NCI-H460 (cell line): ENCODE measurements at places on chromosomes 1 and 21. TPM values are rescaled to one million over a fixed set of nuclear protein-coding genes. Genes with fewer than 3 reads are reported as not detected.

DNA sequence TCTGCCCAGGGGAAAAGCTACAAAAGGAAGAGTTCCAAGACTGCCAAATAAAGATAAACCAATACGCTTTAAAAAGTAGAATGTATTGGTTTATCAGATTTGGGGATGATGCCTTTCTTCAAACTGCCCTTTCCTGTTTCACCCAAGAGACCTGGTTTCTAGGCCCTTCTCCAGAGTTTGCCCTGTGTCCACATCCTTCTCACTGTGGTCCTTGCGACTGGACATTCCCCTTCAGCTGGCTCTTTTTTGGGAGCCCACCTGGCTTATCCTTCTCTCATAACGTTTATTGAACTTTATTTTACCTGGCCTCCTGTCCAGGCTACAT, 490 bp upstream of the CZIB start:
- DNase-seq: no peak

DNA sequence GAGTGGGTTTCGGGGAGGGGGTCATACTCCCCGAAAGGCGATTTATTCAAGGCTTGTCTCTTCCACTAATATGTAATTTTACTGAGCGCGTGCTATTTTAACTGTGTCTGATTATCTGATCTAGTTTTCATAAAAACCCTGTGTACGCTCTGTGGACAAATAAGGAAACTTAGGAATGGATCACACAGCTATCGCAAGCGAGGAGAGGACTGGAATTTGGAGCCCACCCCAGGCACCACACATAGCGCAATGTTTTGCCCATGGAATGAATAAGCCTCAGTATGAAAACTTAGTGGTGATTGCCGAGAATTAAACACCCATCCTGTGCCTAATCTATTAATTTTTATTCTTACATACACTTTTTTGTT, 9.8 kb upstream of the RAB42 start:
- DNase-seq: no peak

DNA sequence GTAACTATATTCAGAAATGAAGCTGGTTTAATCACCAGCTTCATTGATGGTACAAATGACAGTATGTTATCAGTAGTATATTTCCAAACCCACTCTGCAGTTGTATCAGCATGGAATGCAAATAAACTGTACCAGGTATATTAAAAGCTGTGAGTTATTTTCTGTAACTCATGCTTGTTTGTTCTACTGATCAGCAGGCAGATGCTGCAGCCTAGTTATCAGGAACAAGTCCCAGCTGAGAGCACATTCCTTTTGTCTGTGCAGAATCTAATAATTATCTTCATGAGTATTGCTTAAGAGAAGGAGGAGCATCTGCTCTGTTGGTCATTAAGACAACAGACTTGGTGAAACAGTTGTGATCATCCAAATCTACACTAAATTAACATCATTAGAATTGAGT, 1331.1 kb downstream of the MRPL39 start:
- DNase-seq: no peak

- no peak for DNase-seq
Measured at GRCh38 chr1:156858959-156859522, at the start of gene INSRR. Gene INSRR, minus strand, starts transcription at chr1:156859117. Its CDS starts 496 bp downstream, at chr1:156858621.

DNA sequence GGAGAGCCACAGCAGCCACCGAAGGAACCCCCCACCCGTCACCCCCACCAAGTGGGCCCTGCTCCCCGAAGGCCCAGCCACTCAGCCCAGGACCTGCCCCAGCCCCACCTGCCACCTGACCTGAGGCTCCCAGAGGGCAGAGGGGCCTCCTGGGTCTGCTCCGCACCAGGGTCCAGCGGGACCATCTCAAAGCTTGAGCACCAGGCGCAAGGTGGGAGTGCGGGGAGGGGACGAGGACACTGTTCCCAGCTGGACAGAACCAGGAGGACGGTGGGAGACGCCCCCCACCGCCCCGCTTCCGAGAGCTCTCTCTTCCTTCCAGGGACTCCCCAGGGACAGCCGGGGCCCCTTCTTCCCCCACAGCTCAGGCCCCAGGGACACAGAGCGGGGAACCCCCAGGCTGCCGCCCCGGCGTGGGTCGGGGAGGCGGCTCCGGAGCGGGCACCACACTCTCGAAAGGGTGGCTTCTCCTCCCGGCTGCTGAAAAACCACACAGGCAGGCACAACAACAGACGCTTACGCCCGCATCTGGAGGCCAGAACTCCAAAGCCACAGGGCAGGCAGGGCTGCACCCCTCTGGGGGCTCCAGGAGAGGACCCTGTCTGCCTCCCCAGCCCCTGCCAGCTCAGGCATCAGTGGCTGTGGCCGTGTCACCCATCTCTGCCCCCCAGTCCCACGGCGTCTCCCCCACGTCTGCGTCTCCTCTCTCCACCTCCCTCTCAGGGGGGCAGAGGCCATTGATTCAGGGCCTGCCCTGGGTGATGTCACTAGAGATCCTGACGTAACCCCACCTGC, 1.9 kb upstream of the TTLL10 start:
- no peak for DNase-seq

DNA sequence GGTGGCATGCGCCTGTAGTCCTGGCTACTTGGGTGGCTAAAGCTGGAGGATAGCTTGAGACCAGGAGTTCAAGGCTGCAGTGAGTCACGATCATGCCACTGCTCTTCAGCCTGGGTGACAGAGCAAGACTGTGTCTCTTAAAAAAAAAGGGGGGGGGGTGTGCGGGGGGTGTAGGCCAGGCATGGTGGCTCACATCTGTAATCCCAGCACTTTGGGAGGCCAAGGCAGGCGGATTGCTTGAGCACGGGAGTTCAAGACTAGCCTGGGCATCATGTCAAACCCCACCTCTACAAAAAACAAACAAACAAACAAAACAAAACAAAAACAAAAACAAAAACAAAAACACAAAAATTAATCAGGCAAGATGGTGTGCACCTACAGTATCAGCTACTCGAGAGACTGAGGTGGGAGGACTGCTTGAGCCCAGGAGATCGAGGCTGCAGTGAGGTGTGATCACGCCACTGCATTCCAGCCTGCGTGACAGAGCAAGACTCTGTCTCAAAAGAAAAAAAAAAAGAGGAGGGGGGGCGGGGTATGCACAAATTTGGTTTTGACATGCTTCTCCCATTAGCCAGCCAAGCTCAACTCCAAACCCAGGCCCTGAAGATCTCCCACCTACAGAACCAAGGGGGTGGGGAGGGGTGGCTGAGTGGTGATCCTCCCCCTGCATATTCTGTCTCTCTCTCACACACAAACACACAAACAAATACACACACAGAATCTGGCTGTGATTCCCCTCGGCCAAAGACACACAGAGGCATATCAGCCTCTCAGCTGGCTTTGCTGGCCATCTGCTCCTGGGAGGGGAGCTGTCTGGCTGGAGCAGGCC, 3.1 kb downstream of the PTAFR start:
- DNase-seq: no peak

DNA sequence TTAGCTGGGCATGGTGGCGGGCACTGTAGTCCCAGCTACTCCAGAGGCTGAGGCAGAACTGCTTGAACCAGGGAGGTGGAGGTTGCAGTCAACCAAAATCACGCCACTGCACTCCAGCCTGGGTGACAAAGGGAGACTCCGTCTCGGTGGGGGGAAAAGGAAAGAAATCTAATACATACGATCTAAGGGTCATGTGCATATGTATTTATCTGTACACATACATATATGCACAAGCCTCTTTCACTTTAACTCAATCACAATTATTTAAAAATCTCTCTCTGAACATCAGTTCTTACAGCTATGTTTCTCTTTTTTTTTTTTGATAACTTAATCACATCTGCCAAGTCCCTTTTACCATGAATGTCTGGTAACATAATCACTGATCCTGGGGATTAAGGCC, 34.7 kb downstream of the EVA1C start:
- DNase-seq: no peak

- DNase-seq: no peak
Measured at GRCh38 chr1:76543495-76543894, 323.8 kb upstream of the ST6GALNAC5 start.

DNA sequence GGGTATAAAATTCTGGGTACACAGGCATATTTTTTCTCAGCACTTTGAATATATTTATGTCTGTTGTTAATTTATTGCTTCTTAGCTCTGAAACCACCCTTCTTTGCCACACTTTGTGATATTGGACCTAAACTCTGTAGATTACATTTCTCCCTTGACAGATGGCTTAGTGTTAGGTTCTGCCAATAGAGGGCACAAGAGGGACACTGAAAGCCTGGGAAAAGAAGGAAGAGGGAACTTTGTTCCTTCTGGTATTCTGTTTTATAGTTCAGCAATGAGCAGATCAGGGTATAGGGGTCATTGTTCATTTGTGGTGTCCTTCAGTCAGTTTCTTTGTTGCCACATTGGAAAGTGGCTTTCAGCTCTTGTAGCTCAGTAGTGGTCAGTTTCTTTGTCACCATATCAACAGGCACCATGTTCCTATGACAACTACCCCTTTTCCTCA, 423.5 kb upstream of the PROX1 start:
- DNase-seq: peak; percentile 36

GRCh38 chr21:17903929-17904639, 84.9 kb upstream of the C21orf91 start:
- DNase-seq: no peak

GRCh38 chr21:41992576-41992975, 17.6 kb downstream of the ZBTB21 start:
- DNase-seq: no peak

DNA sequence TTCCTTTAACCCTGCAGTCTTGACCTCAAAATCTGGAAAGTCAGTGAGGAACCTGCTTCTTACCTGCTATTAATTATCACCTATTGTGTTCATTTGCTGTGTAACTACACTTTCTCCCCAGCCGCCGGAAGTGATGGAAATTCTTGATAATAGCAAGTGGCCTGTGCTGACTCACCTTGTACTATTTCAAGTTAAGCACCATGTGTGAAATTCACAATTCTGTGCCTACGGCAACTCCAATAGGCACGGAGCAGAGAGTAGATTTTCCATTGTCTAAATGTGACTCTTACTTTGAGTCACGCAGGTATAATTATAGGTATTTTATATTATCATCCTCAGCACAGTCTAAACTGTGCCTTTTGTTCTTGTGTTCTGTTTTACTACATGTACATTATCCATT, 466.8 kb downstream of the KIF26B start:
- peak; percentile 17 for DNase-seq

DNA sequence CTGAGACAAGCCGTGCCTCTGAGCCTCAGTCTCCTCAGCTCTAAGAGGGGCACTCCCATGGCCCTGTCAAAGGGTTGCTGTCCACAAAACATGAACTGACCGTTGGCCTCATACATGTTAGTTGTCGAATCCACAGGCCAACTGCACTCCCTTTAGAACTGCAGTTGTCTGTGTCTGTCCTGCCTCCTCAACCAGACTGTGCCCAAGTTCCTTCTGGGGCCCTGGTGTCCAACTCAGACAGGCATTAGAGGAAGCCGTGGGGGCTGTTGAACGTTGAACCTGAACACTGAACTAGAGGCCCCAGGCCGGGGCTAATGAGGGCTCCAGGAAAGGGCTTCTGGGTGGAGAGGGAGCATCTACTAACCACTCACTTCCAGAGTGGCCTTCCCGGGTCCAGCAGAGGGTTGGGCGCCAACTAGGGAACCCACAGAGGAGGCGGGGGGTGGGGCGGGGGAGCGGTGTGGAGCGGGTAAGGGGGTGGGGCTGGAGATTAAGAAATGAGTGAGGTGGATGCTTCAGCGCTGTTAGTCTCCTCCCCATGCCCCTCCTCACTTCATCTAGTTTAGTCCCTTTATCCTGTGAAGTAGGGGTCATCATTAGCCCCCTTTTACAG, at the start of gene RAB42:
Gene RAB42 (plus strand): TSS at position 558 of the 613 bp plus-strand sequence. CDS start 247 bp downstream, outside the sequence.
- no peak for DNase-seq

DNA sequence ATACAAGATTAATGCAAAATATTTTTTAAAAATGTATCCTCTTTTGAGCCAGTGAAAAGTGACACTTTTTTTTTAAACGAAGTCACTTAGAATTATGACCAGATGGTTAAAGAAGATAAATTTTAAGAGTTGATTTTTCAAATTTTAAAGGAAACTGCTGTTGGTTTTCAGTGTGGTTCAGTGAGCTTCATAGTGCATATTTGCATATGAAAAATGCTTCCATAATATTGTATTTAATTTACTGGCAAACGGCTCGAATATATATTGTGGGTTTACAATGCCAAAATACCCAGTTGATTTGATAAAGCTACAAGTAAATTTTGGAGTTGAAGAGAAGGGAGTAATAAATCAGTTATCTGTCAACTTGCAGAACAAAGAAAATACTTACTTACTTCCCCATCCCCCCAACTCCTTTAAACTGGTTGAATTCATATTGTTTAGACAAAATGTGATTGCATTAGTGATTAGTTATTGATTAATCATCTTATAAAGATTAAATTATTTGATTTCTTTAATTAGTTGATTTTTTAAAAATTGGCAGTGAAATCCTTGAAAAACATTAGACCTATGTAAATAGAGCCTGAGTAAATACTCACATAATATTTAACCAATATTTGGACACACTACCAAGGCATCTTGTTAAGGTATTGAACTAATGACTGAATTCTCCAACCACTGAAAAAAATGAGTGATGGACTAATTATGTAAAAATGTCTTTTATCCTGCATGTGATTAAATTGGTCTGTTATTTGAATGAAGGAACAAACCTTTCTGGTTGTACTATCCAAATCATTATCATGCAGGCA, 122.8 kb upstream of the APP start:
- DNase-seq: no peak

GRCh38 chr1:64133036-64133435, 70.4 kb upstream of the UBE2U start:
- no peak for DNase-seq

GRCh38 chr1:26225033-26225831, 8.8 kb upstream of the CEP85 start:
- DNase-seq: no peak

DNA sequence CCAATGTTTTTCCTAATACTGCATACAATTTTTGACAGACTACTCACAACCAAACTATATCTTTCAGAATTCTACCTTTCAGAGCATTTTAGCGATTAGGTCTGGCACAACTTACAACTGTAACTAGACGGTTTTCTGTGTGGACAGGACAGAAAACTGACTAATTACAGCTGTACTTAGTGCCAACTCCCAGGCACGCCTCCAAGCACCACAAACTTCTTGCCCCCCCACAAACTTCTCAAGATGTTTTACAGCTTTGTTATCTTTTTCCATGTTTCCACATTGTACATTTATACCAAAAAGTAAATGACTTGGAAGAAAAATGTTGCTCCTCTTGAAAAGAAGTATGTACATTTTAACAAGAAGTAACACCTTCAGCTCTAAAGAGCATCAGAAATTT, 13.8 kb downstream of the LYST start:
- no peak for DNase-seq

DNA sequence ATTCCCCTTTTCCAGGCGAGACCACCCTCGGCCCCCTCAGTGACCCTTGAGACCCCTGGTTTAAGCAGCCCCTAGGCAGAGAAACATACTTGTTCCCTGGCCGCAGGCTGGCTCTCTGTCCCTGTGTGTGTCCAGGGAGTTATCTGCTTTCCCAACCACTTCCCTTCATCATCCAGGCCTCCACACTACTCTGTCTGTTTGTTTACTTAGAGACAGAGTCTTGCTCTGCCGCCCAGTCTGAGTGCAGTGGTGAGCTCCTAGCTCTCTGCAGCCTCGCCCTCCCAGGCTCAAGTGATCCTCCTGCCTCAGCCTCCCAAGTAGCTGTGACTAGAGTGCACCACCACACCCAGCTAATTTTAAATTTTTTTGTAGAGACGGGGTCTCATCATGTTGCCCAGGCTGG, 5.8 kb upstream of the VWA1 start:
- no peak for DNase-seq

- DNase-seq: no peak
Measured at GRCh38 chr1:25006770-25007169, 76.7 kb upstream of the RUNX3 start.

Gene SLC9C2
- not detected in 2 replicates for total RNA-seq

Gene AADACL4
- not detected in 2 replicates for total RNA-seq

Gene WNT2B
- 0.98 and 1.5 TPM in 2 replicates for total RNA-seq

Gene TLCD4
- 10.2 and 10.5 TPM in 2 replicates for total RNA-seq

Gene UBE2J2
- 49.6 and 52.2 TPM in 2 replicates for total RNA-seq

Gene H3-3A
- total RNA-seq: 423 and 472 TPM in 2 replicates

Gene DYNLT4
- 0.25 TPM in 1 of 2 replicates, not detected in the other for total RNA-seq

Gene C1orf53
- total RNA-seq: 8.9 and 10.6 TPM in 2 replicates
